ENCODE measurements at places on chromosomes 12 and 14.

DNA sequence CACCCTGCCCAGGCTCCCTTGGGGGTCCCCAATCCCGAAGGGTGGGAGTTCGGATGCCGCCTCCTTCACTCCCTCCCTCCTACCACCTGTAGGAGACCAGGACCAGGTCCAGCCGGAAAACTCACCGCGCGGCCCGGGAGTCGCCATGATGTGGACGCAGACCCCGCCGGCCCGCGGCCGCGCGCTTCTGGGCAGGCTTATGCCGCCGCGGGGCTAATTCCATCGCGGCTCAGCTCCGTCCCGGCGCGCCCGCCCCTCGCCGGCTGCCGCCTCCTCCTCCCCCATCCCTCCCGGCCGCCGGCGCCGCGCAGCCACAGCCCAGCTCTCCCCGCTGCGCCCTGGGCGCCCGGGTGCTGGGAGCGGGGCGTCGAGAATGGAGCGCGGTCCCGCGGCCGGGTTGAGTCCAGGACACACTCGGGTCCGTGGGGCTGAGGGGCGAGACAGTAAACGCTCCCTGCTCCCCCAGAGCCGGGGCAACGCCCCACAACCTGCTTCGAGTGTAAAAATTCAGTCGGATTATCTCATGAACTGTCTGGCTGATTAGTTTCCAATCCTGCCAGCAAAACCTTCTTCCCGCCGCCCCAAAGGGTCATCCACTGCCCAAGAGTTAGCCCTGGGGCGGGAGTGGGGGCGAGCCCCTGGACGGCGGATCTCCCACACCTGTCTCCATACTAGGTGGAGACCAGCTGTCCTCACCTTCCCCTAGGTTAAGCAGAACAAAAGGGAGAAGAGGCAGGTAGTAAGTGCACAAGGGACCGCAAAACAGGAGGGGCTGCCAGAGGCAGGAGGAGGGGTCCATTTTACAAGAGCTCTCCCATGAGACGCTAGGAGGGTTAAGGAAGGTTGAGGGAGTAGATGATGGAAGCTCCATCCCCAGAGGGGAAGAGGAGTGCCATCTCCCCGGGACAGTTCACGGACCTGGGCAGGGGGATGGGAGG, at the start of gene ANO2:
ANO2 (minus strand) TSS at position 189 of the 938 bp plus-strand sequence; CDS start at position 147, 42 bp downstream.
- no peak for DNase-seq

DNA sequence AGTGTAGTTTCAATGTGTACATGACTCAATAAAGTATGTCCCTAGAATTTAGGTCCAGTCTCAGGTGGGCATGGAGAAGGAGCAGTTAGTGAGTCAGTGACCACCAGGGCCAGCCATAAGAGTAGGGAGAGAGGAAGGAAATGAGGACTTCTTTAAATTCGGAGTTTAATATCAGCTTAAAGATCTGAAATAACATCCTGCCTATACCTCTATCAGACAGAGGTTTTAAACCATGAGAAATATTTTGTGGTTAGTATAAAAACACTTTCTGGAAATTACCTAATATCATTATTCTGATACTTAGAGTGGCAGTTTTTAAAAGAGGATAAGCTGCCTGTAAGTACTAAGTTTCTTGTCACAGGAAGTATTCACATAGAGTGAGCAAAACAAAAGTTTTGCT, 61.7 kb upstream of the ST8SIA1 start:
- no peak for DNase-seq

GRCh38 chr12:65896743-65897142, 72.5 kb downstream of the HMGA2 start:
- no peak for DNase-seq

GRCh38 chr12:128802756-128803155, 21.0 kb downstream of the SLC15A4 start:
- no peak for DNase-seq

GRCh38 chr14:74586681-74587362, 25.2 kb downstream of the LTBP2 start:
- no peak for DNase-seq

GRCh38 chr12:131943389-131943788, 6.4 kb upstream of the EP400 start:
- DNase-seq: no peak

DNA sequence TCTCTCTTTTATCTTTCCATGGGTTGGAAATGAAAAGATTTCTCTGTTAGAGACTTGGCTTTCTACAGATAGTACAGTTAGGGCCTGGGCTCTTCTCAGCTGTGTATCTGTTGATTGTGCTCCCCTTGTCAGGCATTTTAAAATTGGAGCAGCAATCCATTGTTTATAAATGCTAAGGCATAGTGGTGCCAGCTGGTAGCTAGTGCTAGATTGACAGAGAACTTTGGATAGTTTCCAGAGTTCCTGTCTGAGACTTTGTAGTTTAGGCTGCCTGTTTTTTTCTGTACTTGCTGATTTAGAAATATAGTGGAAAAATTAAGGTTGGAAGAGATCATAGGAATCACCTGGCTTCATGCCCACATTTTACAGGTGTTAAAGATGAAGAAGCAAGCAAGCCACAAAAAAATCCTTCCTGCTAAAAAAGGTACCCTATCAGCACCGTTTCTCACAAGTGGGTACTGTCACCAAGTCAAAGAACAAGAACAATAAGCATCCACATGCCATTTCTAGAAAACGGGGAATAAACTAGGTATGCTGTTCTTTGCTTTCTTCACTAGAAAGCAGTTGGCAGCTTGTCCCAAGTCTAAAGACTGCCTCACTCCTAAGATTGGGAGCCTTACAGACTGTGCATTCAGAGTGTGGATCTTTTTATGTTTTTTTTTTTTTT, 6.2 kb downstream of the TTLL5 start:
- DNase-seq: no peak

- DNase-seq: no peak
Observed at GRCh38 chr14:34610101-34610500, 19.8 kb downstream of the SNX6 start.

- DNase-seq: no peak
Observed at GRCh38 chr14:103662591-103662990, 33.6 kb downstream of the KLC1 start.

DNA sequence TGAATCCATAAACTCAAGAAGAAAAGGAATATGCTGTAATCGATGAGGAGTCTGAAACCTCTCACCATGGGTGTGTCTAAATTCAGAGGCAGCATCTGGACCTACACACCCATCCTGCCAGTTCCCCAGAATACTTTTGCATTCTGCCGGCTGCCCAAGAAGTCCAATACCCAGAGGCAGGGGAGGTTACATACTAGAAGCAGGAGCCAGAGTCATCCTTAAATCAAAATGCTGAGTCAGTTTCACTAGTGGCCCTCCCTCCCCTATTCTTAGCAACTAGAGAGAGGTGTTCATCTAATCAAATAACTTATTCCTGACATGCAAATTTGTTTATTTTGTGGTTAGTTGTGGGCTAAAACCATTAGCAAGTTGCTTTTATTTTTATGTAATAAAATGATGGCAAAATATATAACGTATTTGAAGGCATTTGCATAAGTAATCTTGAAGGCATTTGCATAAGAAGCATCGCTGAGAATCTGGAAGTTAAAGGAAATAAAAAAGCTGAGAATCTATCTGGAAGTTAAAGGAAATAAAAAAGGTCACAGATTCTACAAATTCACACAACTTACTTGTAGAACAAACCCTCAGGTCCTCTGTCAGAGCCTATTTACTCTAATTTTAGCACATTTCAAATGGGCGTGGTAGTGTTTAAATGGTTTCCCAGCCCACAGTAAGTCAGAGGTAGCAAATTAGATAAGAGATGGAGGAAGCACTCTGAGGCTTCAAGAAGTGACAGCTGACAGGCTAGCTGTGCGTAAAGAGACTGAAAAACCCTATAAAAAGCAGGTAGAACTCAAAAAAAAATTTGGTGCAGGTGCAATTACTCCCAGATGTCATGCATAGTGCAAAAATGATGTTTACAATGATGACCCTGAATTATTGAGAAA, 7.8 kb downstream of the BHLHE41 start:
- no peak for DNase-seq

GRCh38 chr12:110656071-110656655, 32.8 kb downstream of the HVCN1 start:
- DNase-seq: no peak

GRCh38 chr12:109950625-109951024, 45.5 kb downstream of the GIT2 start:
- DNase-seq: no peak

GRCh38 chr12:47652521-47653234, 53.2 kb downstream of the RPAP3 start:
- no peak for DNase-seq

GRCh38 chr12:68971404-68971803, 38.4 kb upstream of the CPM start:
- DNase-seq: no peak

GRCh38 chr14:91606851-91607250, 96.7 kb upstream of the PPP4R3A start:
- DNase-seq: no peak

GRCh38 chr14:52318826-52319645, 4.9 kb downstream of the PTGER2 start:
- DNase-seq: no peak

- no peak for DNase-seq
Observed at GRCh38 chr12:97560350-97560749, 97.7 kb downstream of the RMST start.

GRCh38 chr14:100679707-100680438, 46.8 kb upstream of the DLK1 start:
- DNase-seq: no peak

- DNase-seq: no peak
Observed at GRCh38 chr12:46101485-46101869, 111.1 kb upstream of the SCAF11 start.

DNA sequence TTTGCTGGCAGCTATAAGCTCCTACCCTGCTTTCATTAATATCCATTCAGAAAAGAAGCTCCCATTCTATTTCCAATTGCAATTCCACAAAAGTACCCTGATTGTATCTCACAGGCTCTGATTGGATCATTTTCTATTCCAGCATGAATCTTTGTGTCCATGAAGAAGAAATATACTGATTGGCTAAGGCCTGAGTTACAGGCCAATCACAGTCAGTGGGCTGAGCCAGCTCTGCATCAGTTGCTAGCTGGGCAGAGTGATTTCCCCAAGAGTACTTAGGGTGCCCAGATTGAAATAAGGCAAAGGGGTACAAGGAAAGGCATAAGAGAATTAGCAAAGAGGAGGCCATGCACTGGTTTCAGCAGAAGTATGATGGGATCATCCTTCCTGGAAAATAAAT, 14.4 kb downstream of the ART4 start:
- DNase-seq: no peak

- no peak for DNase-seq
Observed at GRCh38 chr14:81465507-81466228, 65.5 kb upstream of the STON2 start.

Data from Panc1 (cell line).